ENCODE measurements at places on chromosomes 5 and 9. TPM values are rescaled to one million over a fixed set of nuclear protein-coding genes. Genes with fewer than 3 reads are reported as not detected.

- no peak overlapping the region for H3K27ac ChIP-seq
- no peak for DNase-seq
- no peak overlapping the region for H3K4me3 ChIP-seq
- no peaks in the 10 kb centered on the region for H3K27me3 ChIP-seq
- H3K4me1 ChIP-seq: no peaks in the 10 kb centered on the region
These were observed 461.3 kb upstream of the RORB start for GRCh38 chr9:74035786-74036185.

Gene GMCL2
- not detected for total RNA-seq

GRCh38 chr9:134827559-134827958 lies 53.1 kb upstream of the FCN2 start:
- DNase-seq: no peak
- H3K4me3 ChIP-seq: no peak overlapping the region
- H3K4me1 ChIP-seq: no peaks in the 10 kb centered on the region
- H3K27me3 ChIP-seq: no peaks in the 10 kb centered on the region

Gene WNK2
- 85.4 TPM for total RNA-seq

- peak overlapping the region; percentile 93 for H3K27ac ChIP-seq
- no peaks in the 10 kb centered on the region for H3K27me3 ChIP-seq
These were observed 425 bp downstream of the PTPA start for GRCh38 chr9:129111528-129112151.

- no peak for DNase-seq
- H3K36me3 ChIP-seq: no peaks in the 10 kb centered on the region
- peaks cover 5% of the 10 kb centered on the region for H3K4me1 ChIP-seq
- no peak overlapping the region for H3K4me3 ChIP-seq
These were observed 25.1 kb downstream of the ADGRD2 start for GRCh38 chr9:124475158-124475867.

- H3K36me3 ChIP-seq: no peaks in the 10 kb centered on the region
- no peak overlapping the region for H3K27ac ChIP-seq
- no peaks in the 10 kb centered on the region for H3K27me3 ChIP-seq
- H3K4me1 ChIP-seq: no peaks in the 10 kb centered on the region
- no peak overlapping the region for H3K4me3 ChIP-seq
These were observed 57.9 kb downstream of the OSTF1 start for GRCh38 chr9:75146229-75146628.

GRCh38 chr9:73170185-73170957 lies 18.7 kb downstream of the ANXA1 start:
- no peak for DNase-seq
- no peaks in the 10 kb centered on the region for H3K4me1 ChIP-seq
- no peak overlapping the region for H3K27ac ChIP-seq
- H3K27me3 ChIP-seq: no peaks in the 10 kb centered on the region
- H3K36me3 ChIP-seq: no peaks in the 10 kb centered on the region

Gene PCDHGA9
- total RNA-seq: 8.2 TPM

DNA sequence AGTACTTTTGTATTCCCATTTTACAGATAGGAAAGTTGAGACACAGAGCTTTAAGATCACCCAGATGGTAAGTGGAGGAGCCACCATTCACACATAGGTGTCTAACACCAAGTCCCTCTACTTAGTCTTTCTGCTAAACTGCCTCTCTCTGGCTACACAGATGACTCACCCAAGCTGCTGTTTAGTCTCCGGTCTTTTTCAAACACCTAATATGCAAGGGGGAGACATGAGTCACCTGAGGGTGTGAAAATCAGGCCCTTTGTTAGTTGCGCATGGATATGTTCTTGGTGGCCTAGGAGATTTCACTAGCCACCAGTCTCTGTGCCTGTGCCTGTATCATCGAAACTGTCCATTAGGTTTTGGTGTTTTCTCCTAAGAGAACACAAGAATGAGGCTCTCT lies 117.8 kb downstream of the MAST4 start:
- no peak overlapping the region for H3K27ac ChIP-seq
- H3K36me3 ChIP-seq: no peaks in the 10 kb centered on the region
- DNase-seq: no peak
- H3K4me1 ChIP-seq: no peaks in the 10 kb centered on the region
- H3K4me3 ChIP-seq: no peak overlapping the region

- H3K36me3 ChIP-seq: no peaks in the 10 kb centered on the region
- no peak overlapping the region for H3K4me3 ChIP-seq
- H3K27ac ChIP-seq: no peak overlapping the region
These were observed 100.6 kb downstream of the PBX3 start for GRCh38 chr9:125847735-125848134.

DNA sequence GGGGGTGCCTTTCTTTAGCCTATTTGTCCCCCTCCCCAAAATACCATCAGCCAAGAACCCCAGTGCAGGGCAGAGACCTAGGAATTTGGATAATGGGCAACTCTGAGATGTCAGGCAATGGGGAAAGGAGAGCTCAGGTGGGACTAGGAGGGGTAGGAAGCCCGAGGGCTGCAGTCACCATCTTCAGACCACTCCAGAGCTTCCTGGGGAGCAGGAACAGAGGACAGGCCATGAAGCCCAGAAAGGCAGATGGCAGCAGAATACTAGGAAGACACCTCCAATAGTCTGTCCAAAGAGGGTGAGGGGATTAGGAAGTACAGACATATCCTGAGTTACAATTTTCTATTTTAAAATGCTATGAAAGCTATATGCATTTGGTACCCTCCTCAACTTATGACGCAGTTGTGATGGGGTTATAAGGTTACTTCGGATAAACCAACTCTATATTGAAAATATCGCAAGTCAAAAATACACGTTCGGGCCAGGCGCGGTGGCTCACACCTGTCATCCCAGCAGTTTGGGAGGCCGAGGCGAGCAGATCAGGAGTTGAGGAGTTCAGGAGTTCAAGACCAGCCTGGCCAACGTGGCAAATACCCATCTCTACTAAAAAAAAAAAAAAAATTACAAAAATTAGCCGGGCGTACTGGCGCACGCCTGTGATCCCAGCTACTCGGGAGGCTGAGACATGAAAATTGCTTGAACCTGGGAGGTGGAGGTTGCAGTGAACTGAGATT lies 34.6 kb upstream of the IL17B start:
- no peaks in the 10 kb centered on the region for H3K27me3 ChIP-seq
- no peak overlapping the region for H3K27ac ChIP-seq
- no peaks in the 10 kb centered on the region for H3K36me3 ChIP-seq
- no peak overlapping the region for H3K4me3 ChIP-seq
- no peak for DNase-seq

GRCh38 chr9:134204991-134205578 lies 40.7 kb upstream of the RNU6ATAC start:
- no peak for DNase-seq
- no peaks in the 10 kb centered on the region for H3K4me1 ChIP-seq
- no peaks in the 10 kb centered on the region for H3K36me3 ChIP-seq
- no peak overlapping the region for H3K27ac ChIP-seq
- no peaks in the 10 kb centered on the region for H3K27me3 ChIP-seq

- peaks cover 3% of the 10 kb centered on the region for H3K36me3 ChIP-seq
- DNase-seq: no peak
- no peak overlapping the region for H3K4me3 ChIP-seq
- H3K27me3 ChIP-seq: no peaks in the 10 kb centered on the region
- H3K27ac ChIP-seq: no peak overlapping the region
These were observed 78.6 kb downstream of the SH3RF2 start for GRCh38 chr5:146015001-146015400.

GRCh38 chr9:71847892-71848291 lies 63.1 kb downstream of the ABHD17B start:
- no peaks in the 10 kb centered on the region for H3K36me3 ChIP-seq
- no peak overlapping the region for H3K27ac ChIP-seq
- no peaks in the 10 kb centered on the region for H3K4me1 ChIP-seq
- no peaks in the 10 kb centered on the region for H3K27me3 ChIP-seq
- H3K4me3 ChIP-seq: no peak overlapping the region

- H3K27ac ChIP-seq: no peak overlapping the region
- H3K27me3 ChIP-seq: no peaks in the 10 kb centered on the region
- H3K4me3 ChIP-seq: no peak overlapping the region
- no peaks in the 10 kb centered on the region for H3K4me1 ChIP-seq
- no peaks in the 10 kb centered on the region for H3K36me3 ChIP-seq
- no peak for DNase-seq
These were observed 291.2 kb downstream of the CWC27 start for GRCh38 chr5:65059681-65060598.

Gene SLC6A7
- not detected for total RNA-seq

DNA sequence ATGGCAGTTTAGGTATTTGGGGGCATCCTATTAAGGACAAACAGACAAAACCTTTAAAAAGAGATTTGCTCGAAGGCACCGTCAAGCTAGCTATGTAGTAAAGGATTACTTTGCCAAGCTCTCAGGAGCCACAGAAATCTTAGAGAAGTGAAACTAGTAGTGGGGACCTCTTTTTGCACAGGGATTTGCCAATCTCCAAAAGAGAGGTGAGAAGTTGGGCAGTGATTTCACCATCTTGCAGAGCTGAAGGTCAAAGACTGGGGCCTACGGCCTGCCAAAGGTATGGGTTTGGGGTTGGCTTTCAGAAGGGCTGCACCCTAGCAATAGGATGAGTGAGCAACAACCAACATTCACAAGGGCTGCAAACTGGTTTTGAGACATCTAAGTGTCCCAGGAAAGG lies 1.6 kb upstream of the FCN1 start:
- no peaks in the 10 kb centered on the region for H3K4me1 ChIP-seq
- H3K27me3 ChIP-seq: no peaks in the 10 kb centered on the region
- H3K36me3 ChIP-seq: no peaks in the 10 kb centered on the region
- no peak overlapping the region for H3K4me3 ChIP-seq

- no peak for DNase-seq
- peaks cover 17% of the 10 kb centered on the region for H3K4me1 ChIP-seq
- no peaks in the 10 kb centered on the region for H3K27me3 ChIP-seq
These were observed 251.3 kb downstream of the GAS1 start for GRCh38 chr9:86695910-86696424.

GRCh38 chr5:122715095-122715494 lies 59.8 kb upstream of the SNX2 start:
- no peak for DNase-seq
- no peaks in the 10 kb centered on the region for H3K36me3 ChIP-seq
- no peak overlapping the region for H3K4me3 ChIP-seq
- H3K4me1 ChIP-seq: no peaks in the 10 kb centered on the region
- H3K27me3 ChIP-seq: no peaks in the 10 kb centered on the region
- H3K27ac ChIP-seq: no peak overlapping the region

- peaks cover 17% of the 10 kb centered on the region for H3K4me1 ChIP-seq
- H3K27me3 ChIP-seq: no peaks in the 10 kb centered on the region
- no peak overlapping the region for H3K4me3 ChIP-seq
- no peak overlapping the region for H3K27ac ChIP-seq
These were observed 32.4 kb downstream of the WHRN start for GRCh38 chr9:114472765-114473446.

GRCh38 chr5:16772556-16772955 lies 155.8 kb upstream of the RETREG1 start:
- peaks cover 31% of the 10 kb centered on the region for H3K4me1 ChIP-seq
- no peak overlapping the region for H3K4me3 ChIP-seq
- no peaks in the 10 kb centered on the region for H3K27me3 ChIP-seq
- peak overlapping the region; percentile 8 for H3K27ac ChIP-seq

GRCh38 chr5:160213537-160213936 lies 15.8 kb upstream of the FABP6 start:
- H3K27me3 ChIP-seq: no peaks in the 10 kb centered on the region
- H3K4me3 ChIP-seq: no peak overlapping the region
- DNase-seq: no peak
- H3K27ac ChIP-seq: no peak overlapping the region
- H3K4me1 ChIP-seq: peaks cover 11% of the 10 kb centered on the region
- no peaks in the 10 kb centered on the region for H3K36me3 ChIP-seq

GRCh38 chr9:131500377-131500776 lies 2.3 kb upstream of the POMT1 start:
- H3K4me3 ChIP-seq: no peak overlapping the region
- no peaks in the 10 kb centered on the region for H3K27me3 ChIP-seq
- H3K36me3 ChIP-seq: peaks cover 7% of the 10 kb centered on the region
- H3K27ac ChIP-seq: no peak overlapping the region
- DNase-seq: no peak

- no peaks in the 10 kb centered on the region for H3K4me1 ChIP-seq
- H3K36me3 ChIP-seq: no peaks in the 10 kb centered on the region
- no peak for DNase-seq
- no peak overlapping the region for H3K27ac ChIP-seq
- no peaks in the 10 kb centered on the region for H3K27me3 ChIP-seq
- H3K4me3 ChIP-seq: no peak overlapping the region
These were observed 35.0 kb downstream of the SLC1A3 start for GRCh38 chr5:36641431-36641830.

Gene NMUR2
- not detected for total RNA-seq

Gene PCDHGB6
- 8.0 TPM for total RNA-seq

- DNase-seq: no peak
- no peaks in the 10 kb centered on the region for H3K4me1 ChIP-seq
- H3K27me3 ChIP-seq: no peaks in the 10 kb centered on the region
- H3K36me3 ChIP-seq: no peaks in the 10 kb centered on the region
- no peak overlapping the region for H3K4me3 ChIP-seq
- no peak overlapping the region for H3K27ac ChIP-seq
These were observed 16.8 kb downstream of the FAM78A start for GRCh38 chr9:131259432-131259898.

GRCh38 chr9:73548201-73548600 lies 396.5 kb downstream of the ANXA1 start:
- H3K27me3 ChIP-seq: no peaks in the 10 kb centered on the region
- H3K4me1 ChIP-seq: no peaks in the 10 kb centered on the region
- no peaks in the 10 kb centered on the region for H3K36me3 ChIP-seq
- no peak overlapping the region for H3K4me3 ChIP-seq

DNA sequence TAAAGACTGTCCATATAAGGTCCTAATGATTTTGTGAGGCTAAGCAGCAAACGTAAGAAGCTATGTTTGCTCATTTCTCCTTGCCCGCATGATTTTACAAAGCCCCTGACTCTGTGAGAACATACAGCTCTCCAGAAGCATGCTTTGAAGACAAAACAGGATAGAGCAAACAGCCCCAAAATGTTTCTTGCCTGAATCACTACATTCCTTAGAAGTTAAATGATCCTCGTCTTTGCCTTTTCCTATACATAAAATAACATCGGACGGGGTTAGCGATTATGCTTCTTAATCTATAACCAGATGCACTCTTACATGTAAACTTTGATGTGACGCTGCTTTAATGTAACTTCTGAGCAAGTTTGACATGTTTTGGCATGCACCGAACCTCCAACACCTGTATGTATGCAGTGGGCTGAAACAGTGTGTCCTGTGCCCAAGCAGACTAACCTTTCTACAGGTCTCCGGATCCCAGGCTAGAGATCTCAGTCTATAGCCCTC lies 353.7 kb downstream of the CETN3 start:
- H3K27ac ChIP-seq: no peak overlapping the region
- no peaks in the 10 kb centered on the region for H3K36me3 ChIP-seq
- H3K4me1 ChIP-seq: no peaks in the 10 kb centered on the region
- no peak for DNase-seq

- DNase-seq: no peak
- no peaks in the 10 kb centered on the region for H3K27me3 ChIP-seq
- H3K4me3 ChIP-seq: no peak overlapping the region
These were observed 20.0 kb downstream of the TMEFF1 start for GRCh38 chr9:100492952-100493351.

Gene PDE6A
- not detected for total RNA-seq

- no peaks in the 10 kb centered on the region for H3K36me3 ChIP-seq
- H3K4me3 ChIP-seq: no peak overlapping the region
- DNase-seq: no peak
- peaks cover 30% of the 10 kb centered on the region for H3K4me1 ChIP-seq
These were observed 26.0 kb downstream of the ERP44 start for GRCh38 chr9:100072805-100073204.

- H3K4me3 ChIP-seq: no peak overlapping the region
- H3K27ac ChIP-seq: no peak overlapping the region
- DNase-seq: no peak
These were observed 2.3 kb upstream of the IARS1 start for GRCh38 chr9:92295827-92296258.

Gene IRX1
- total RNA-seq: not detected

Gene SAP30L
- 11.7 TPM for total RNA-seq

All from body of pancreas (tissue), 4 donors.